NCI-H226 (cell line): ENCODE measurements at places on chromosomes 7 and 10.

DNA sequence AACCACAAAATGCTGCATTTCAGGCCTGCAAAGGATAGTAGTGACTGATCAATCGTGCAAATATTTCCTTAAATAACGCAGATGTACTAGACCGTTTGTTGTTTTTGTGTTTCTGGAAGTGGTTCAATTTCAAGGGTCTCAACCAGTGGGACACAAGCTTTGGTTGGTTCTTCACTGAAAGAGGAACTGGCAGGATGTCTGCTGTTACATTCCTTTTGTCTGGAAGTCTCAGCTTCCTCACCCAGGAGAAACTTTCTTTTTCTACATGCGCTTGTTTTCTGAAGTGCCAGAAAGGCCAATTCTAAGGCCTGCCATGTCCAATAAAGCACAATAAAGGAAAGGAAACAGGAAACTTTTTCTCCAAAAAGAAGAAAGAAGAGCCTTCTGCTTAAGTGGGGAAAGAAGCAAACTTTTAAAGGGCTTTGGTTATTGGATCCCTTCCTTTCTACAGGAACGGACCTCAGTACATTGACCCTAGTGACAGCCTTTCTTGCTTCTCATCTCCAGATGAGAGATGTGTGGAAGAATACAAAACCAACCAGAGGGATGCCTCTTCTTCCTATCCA is 4.1 kb downstream of the DKK1 start:
- DNase-seq, result no peak

GRCh38 chr7:57216340-57216739 is 84.1 kb upstream of the ZNF479 start:
- no peak for DNase-seq

GRCh38 chr7:50983850-50984249 is 201.2 kb upstream of the GRB10 start:
- no peak for DNase-seq

GRCh38 chr10:43380610-43381222 is 9.3 kb downstream of the FXYD4 start:
- no peak for DNase-seq

DNA sequence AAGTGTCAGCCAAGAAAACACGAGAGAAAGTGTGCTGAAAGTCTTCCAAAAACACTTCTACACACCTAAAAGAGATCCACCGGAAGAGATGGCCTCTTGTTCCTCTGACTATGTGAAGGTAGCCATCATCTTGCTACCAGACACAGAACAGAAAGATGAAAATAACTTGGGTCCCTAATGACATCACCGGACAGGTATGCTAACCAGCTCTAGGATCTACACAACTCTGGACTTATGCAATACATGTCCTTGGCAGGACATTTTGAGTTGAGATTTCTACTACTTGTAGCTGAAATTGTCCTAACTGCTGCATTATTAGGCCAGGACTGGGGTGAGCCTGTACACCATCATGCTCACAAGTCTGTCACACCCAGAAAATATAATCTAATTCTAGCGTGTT is 358.7 kb downstream of the ELMO1 start:
- no peak for DNase-seq

GRCh38 chr7:16881844-16882243 is at the start of gene AGR3:
AGR3 (minus strand) TSS chr7:16881983; CDS start chr7:16878618, 3,365 bp downstream.
- DNase-seq, result no peak

DNA sequence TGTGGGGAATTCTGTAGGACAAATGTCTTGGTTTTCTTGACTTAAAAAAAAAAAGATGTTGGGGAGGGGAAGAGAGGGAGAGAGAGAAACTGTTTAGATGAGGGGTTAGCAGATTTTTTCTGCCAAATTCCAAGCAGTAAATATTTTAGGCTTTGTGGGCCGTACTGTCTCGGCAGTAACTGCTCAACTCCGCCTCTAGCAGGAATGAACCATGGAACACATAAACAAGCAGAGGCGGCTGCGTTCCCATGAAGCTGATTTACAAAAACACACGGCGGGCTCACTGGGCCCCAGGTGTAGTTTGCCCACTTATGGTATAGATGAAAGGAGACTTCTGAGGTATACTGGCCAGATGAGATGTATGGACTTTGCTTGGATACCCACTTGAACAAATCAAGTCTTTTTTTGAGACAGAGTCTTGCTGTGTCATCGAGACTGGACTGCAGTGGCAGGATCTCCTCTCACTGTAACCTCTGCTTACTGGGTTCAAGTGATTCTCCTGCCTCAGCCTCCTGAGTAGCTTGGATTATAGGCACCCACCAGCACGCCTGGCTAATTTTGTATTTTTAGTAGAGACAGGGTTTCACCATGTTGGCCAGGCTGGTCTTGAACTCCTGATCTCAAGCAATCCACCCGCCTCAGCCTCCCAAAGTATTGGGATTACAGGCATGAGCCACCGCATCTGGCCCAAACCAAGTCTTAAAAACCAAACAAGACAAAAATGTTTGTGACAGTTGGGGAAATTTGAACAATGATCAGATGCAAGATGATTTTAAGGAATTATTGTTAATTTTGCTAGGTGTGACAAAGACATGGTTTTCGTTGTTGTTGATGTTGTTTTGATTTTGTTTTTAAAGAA is 9.7 kb upstream of the ADAMTS14 start:
- DNase-seq, result no peak

DNA sequence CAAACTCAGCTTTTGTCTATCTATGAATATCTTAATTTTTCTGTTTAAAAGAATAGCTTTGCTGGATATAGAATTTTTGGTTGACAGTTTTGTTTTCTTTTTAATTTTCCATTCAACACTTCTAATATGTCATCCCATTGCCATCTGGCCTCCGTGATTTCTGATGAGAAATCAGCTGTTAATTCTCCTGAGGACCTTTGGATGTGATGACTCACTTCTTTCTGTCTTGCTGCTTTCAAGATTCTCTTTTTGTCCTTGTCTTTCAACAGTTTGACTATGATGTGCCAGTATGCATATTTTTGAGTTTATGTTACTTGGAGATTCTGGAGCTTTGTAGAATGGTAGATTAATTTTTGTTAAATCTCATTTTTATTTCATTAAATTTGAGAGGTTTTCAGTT is 38.4 kb downstream of the ZNF518A start:
- no peak for DNase-seq

DNA sequence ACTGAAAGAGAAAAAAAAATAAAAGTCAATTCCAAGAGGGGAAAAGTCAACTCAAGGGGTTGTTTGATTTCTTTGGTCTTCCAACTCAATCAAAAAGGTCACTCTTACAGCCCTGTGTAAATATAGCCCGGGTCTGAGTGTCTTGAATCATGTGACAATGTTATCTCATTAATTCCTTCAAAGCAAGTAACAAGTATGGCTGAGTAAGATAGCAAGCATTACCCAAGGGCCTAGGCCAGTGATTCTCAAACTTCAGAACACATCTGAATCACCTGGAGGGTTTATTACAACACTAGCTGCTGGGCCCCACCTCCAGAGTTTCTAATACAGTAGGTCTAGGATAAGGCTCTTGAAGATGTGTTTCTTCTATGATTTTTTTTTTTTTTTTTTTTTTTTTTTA is 125.0 kb downstream of the PRLHR start:
- DNase-seq, result no peak
